Right cardiac atrium (tissue), 5 donors: ENCODE measurements at places on chromosomes 5 and 9. TPM values are rescaled to one million over a fixed set of nuclear protein-coding genes. Genes with fewer than 3 reads are reported as not detected.

DNA sequence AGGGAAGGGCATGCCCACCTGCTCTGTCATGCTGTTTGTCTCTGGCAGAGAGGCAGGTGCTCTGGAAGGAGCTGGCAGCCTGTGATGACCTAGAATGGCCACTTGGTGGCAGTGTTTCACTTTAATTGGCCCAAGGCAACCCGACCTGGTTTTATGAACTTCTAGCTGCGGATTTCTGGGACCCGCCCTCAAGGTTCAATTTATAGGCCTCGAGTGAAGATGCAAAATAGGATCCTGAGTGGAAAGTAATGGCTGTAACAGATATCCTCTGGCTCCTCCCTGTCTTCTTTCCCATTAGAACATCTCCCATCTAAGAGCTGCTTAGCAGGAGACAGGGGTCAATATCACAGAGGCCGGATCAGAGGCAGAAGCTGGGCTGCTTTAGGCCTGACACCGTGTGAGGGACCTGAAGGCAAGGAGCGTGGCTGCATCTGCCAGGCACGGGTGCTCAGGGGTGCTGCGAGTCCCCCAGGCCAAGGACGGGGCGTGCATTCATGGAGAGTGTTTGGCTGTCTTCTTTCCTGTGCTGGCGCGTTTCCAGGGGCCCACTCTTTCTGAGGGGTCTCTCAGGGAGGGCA is 56.7 kb upstream of the SLC28A3 start:
- DNase-seq: peak; percentile 76

GRCh38 chr5:74009502-74009901 is 383.5 kb downstream of the ARHGEF28 start:
- no peak for DNase-seq

- DNase-seq: no peak
Observed at GRCh38 chr5:112312295-112313275, 106.5 kb downstream of the EPB41L4A start.

DNA sequence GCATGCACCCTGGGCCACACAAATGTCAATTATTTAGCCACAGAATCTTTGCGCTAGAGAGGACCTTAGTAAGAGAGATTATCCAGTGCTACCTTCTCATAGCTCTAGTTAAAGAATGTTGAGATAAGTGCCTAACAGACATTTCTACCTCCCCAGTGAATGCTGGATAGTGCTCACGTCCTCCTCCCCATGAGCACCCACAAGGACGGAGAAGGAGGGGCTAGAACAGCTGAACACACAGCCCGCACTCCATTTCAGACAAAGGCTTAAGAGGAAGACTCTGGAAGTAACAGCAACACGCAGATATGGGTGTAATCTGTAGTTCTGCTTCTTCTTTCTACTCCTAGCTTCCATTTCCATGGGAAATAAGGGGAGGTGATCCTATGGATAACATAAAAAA is 120.5 kb downstream of the FEM1C start:
- no peak for DNase-seq

DNA sequence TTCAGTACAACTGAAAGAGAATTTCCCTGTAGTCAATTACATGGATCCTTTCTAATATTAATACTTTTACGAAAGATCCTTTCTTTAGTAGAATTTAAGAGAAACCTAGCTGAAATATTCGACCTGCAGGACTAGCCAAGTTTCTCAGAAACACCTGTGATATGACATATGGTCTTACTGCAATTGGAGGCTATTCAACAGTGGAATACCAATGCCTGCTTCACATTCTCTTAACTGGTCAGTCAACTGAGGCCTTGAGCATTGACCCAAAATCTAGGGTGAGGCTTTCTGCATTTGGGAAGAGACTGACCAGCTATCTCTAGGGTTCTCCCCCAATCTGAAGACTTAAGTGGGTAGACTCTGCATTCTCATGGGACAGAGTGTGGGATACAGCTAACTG is 12.3 kb downstream of the UBE2QL1 start:
- no peak for DNase-seq

Gene SNCB
- polyA plus RNA-seq: 2.3 TPM

DNA sequence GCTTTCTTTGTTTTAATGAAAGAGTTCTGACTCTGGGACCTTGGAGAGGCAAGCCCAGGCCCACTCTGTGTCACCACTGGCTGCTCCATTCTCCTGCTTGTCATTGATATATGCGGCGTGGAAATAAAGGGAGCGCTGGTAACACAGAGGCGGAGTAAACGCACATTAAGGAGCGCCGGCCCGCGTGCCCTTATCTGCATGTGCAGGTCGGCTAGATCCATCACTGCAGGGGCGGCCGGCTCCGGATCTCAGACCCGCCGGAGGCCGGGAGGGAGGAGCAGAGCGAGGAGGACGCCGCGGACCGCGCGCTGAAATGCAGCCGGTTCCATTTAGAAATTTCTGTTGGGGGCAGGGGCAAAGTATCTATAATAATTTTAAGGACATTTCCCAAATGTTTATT is 70.8 kb downstream of the MRPL36 start:
- no peak for DNase-seq

Gene GARIN3
- not detected for polyA plus RNA-seq

- no peak for DNase-seq
Observed at GRCh38 chr5:6767481-6768063, 54.3 kb downstream of the TENT4A start.

- DNase-seq: no peak
Observed at GRCh38 chr5:173823721-173824567, 64.2 kb upstream of the CPEB4 start.

- DNase-seq: no peak
Observed at GRCh38 chr5:156893517-156893916, 43.4 kb downstream of the PPP1R2B start.

Gene GRIA1
- polyA plus RNA-seq: 0.20 TPM

Gene ZNF367
- 0.86 TPM for polyA plus RNA-seq

- no peak for DNase-seq
Observed at GRCh38 chr5:56327809-56328208, 94.7 kb upstream of the ANKRD55 start.

DNA sequence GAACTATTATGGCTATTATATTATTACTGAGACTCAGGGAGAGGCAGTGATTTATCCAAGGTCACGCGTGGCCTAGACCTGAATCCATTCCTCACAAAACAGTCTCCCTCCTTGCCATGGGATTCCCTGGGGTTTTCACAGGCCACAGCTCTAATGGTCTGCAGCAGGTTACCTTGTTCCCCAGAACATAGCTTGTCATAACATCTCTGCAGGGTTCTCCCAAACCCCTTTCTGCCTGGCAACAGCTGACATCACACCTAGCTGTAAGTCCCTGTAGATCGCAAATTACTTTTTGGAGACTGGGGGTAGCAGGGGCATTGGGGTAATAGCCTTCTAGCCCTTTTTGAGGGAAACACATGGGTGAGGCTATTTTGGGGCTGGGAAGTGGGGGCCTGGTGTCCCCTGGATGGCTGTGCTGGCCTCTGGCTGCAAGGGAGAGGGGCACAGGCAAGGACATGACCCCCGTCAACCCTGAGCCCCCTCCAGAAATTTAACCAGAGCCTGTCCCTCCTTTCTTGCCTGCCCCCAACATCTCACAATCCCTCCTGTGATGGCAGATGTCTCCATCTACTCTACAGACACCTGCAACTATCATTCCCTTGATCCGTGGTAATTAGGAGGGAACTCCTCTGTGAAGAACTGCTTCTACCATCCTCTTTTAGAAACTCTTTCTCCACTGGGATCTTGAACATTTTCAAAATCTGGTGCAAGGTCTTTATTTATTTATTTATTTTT is 1.3 kb downstream of the CD74 start:
- DNase-seq: peak; percentile 78

Gene SARDH
- 1.7 TPM for polyA plus RNA-seq

Gene ANKRD18A
- polyA plus RNA-seq: 3.1 TPM

DNA sequence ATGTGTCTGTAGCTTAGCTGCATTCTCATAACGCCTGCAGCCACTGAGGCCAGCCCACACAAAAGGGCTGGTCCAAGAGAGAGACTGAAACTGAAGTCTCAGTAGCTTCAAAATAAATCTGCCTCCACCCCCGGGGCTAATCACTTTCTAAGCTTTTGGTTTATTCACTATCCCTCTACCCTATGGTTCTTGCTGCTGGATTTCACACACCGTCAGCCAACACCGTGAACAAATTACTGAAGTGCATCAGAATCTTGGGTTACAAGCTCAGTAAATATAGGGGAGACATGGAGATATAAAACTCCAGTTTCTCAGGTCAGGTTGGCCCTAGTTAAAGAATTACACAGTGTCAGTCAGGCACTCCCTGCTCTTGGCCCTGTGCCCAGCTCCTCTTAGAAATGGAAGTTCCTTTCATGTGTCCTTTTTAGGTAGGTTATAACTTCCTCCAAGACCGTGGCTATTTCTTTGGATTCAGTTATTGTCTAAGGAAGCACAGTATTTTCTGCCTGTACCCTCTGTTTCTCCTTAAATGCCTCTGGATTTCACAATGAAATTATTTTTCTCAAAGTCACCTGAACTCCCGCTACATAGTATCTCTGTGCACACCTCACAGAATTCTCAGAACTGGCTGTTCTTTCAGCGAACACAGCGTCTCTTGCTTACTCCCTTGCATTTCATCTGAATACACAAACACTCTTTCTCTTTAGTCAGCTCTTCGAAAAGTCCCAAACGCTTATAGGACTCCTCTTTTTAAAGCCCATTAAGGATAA is 112.5 kb downstream of the FAM174A start:
- peak; percentile 76 for DNase-seq

Gene PCDHAC2
- polyA plus RNA-seq: 0.02 TPM

DNA sequence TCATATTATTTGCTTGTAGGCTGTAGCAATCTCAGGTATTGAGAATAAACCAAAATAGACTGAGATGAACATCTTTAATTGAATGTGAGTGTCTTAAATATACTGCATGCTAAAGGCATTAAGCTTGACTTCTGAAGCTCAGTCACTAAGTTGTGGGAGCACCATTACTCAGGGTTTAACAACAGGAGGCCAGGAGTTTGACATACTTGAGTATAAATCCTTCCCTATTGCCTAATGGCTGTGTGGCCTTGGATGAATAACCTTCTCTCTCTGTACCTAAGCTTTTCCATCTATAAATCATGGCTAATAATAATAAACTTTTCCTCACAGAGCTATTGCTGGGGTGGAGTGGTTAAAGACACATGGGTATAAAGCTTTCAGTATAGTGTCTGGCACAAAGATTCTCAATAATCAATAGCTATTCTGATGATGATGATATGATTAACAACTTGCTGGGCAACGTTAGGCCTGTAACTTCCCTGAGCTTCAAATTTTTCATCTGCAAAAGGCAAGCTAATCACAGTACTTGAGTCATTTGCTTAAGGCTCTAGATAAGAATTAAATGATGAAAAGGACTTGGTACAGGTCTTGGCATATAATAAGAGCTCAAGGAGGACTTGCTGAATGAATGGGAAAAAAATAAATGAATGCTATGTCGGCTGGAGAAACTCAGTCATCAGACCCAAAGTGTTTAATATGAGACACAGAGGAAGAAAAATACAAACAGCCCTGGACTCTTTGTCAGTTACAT is 174.0 kb upstream of the IL12B start:
- no peak for DNase-seq

- no peak for DNase-seq
Observed at GRCh38 chr9:111957856-111958631, 61.4 kb downstream of the UGCG start.

GRCh38 chr5:169706758-169707450 is 69.8 kb downstream of the DOCK2 start:
- no peak for DNase-seq

Gene C5orf52
- not detected for polyA plus RNA-seq

Gene NRG2
- 1.4 TPM for polyA plus RNA-seq

Gene DEPDC1B
- 0.05 TPM for polyA plus RNA-seq
